NCI-H187 (cell line): ENCODE measurements at places on chromosomes 6 and 20.

DNA sequence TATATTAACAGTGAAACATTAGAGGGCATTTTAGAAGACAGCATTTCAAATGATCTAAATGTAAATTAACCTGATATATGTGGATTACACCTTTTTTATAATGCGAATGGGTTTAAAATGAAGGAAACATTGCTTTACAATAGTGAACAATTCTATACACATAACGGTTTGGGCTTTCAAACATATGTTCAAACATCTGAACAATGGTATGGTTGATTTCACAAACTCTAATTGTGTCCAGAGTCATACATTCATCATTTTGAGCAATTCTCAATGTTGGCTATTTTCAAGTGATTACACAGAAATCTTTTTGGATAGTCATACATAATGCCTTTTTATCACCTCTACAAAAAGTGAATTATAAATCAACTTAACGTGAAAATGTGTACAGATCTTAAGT, 578.1 kb downstream of the PHF3 start:
- no peak for DNase-seq

DNA sequence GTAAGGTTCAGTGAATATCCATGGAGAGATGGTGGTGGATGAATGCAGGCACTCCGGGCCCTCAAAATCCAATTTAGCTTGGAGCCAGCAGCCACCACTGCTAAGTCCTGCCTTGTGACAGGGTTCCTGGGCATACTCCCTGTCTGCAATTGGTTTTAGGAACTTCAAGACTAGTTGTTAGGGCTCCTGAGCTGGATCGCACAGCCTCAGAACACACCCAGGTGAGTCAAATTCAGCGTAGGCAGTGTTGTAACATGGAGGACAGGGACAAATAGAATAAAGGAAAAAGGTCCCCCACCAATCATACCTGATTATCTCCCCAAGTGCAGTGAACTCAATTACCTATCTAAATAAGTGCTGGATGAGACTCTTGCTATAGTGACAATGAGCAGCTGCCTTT, 74.6 kb downstream of the PERP start:
- DNase-seq = no peak

GRCh38 chr6:70884074-70884983, 72.5 kb downstream of the B3GAT2 start:
- DNase-seq = no peak

- no peak for DNase-seq
Measured at GRCh38 chr6:158174514-158174913, 6.4 kb downstream of the GTF2H5 start.

- no peak for DNase-seq
Measured at GRCh38 chr6:3287308-3287707, 28.6 kb downstream of the PSMG4 start.

DNA sequence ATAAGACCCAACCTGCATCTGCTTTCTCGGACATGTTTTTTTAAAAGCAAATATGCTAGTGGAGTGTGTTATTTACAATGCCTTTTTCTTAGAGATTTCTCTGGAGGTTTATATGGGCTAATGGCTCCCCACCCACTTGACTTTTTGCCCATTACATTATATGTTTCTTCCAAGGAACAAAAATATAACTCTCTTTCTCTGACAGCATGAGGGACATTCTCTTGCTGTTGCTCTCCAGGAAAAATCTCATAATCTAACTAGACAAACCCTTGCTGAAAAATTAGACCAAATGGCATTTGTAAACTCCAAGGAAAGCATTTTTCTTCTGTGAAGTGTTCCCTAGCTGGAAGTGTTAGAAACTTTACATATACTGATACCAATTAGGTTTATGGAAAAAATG, 213.7 kb downstream of the PRL start:
- DNase-seq = no peak

GRCh38 chr20:20092827-20093226, 40.5 kb downstream of the CFAP61 start:
- no peak for DNase-seq
